ENCODE measurements at places on chromosomes 2 and 18.

GRCh38 chr2:11157296-11157695 lies 2.0 kb downstream of the SLC66A3 start:
- no peak for DNase-seq

GRCh38 chr2:120949027-120949956 lies 213.6 kb downstream of the GLI2 start:
- DNase-seq = no peak

GRCh38 chr2:239358062-239358754 lies 42.6 kb downstream of the HDAC4 start:
- DNase-seq = no peak

GRCh38 chr2:107258531-107259407 lies 372.8 kb upstream of the ST6GAL2 start:
- no peak for DNase-seq

DNA sequence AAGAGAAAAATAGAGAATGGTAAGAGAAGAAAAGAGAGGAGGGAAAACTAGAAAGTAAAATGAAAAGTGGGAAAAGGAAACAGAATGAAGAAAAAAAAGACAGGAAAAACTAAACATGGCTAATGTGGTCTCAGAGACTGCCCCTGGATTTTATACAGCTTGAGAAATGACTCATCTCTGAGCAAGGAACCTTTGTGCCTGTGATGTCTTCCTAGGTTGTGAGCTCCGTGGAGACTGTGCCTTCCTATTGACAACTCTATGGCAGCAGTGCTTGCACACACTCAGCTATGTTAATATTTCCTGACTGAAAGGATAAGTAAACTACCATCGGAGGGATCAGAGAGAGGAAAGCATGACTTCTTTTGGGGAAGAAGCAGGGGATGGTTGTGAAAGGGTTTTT lies 203.8 kb downstream of the RDH14 start:
- DNase-seq = no peak

- no peak for DNase-seq
Measured at GRCh38 chr2:3009483-3009882, 368.1 kb downstream of the EIPR1 start.

GRCh38 chr2:17257189-17257909 lies 260.9 kb downstream of the RAD51AP2 start:
- no peak for DNase-seq

GRCh38 chr2:148704247-148704646 lies 59.7 kb downstream of the EPC2 start:
- DNase-seq = no peak

DNA sequence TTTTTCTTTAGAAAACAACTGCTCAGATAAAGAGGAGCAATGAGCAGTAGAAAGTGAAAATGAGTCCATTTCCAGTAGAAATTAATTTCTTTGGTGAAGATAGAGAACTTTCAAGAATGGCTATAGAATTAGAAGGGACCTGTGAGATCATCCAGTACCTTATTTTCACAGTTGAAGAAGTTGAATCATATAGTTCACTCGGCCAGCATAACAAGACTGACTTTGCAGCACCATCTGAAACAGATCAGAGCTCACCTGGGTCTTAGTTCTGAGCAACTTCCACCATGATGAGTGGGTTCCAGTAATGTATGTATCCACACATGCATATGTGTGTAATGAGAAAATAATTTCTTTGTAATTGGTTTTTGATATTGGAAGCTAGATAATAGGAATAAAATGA lies 58.6 kb downstream of the CERS6 start:
- no peak for DNase-seq

- DNase-seq = peak; percentile 21
Measured at GRCh38 chr2:99821572-99821971, 320.8 kb downstream of the AFF3 start.
